GM23338 (cell line): ENCODE measurements at places on chromosomes 3 and 15. TPM values are rescaled to one million over a fixed set of nuclear protein-coding genes. Genes with fewer than 3 reads are reported as not detected.
A peak's percentile ranks its signal among the peaks of the same experiment; 100 is the strongest.

GRCh38 chr15:32743411-32744140, 25.8 kb downstream of the GREM1 start:
- H3K4me1 ChIP-seq, result peaks cover 3% of the 10 kb centered on the region; the same call in 1 of the 2 replicates
- H3K27ac ChIP-seq, result no peak overlapping the region
- H3K36me3 ChIP-seq, result no peaks in the 10 kb centered on the region
- no peak overlapping the region for H3K4me3 ChIP-seq
- DNase-seq, result no peak
- H3K27me3 ChIP-seq, result no peaks in the 10 kb centered on the region

The GOLGA8A gene
- 4.1 and 5.0 TPM in 2 replicates for polyA plus RNA-seq

The DTX3L gene
- polyA plus RNA-seq, result 1.8 and 2.1 TPM in 2 replicates

The BCHE gene
- polyA plus RNA-seq, result 0.92 and 1.1 TPM in 2 replicates

DNA sequence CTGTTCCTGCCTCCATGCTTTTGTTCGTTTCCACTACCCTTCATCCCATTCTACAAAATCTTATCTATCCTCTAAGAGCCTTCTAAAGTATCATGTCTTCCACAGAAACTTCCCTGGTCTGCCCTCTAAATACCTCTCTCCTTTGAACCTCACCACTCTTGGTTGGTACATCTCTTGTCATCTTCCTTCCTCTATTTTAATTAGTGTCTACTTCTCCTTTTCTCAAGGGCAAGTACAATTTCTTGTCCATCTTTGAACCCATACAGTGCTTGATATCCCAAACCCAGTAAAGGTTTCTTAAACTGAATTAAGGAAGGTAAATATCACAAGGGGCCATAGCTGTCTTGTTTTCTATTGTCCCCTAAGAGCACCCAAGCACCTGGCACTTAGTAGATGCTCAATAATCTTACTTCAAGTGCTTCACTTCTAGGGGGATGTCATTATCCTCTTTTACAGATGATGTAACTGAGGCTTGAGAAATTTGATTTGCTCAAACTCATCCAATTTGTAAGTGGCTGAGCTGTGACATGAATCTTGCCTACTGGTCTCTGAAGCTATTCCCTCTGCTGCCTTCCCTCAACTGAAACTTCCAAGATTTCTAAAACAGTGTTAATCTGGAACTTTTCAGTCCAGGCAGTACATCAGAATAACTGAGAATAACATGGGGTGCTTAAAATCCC, 2.6 kb upstream of the DAPK2 start:
- no peaks in the 10 kb centered on the region for H3K36me3 ChIP-seq
- peaks cover 37% of the 10 kb centered on the region for H3K27me3 ChIP-seq
- no peak overlapping the region for H3K4me3 ChIP-seq
- H3K4me1 ChIP-seq, result peaks cover 9% of the 10 kb centered on the region; the same call in 1 of the 2 replicates
- DNase-seq, result no peak

DNA sequence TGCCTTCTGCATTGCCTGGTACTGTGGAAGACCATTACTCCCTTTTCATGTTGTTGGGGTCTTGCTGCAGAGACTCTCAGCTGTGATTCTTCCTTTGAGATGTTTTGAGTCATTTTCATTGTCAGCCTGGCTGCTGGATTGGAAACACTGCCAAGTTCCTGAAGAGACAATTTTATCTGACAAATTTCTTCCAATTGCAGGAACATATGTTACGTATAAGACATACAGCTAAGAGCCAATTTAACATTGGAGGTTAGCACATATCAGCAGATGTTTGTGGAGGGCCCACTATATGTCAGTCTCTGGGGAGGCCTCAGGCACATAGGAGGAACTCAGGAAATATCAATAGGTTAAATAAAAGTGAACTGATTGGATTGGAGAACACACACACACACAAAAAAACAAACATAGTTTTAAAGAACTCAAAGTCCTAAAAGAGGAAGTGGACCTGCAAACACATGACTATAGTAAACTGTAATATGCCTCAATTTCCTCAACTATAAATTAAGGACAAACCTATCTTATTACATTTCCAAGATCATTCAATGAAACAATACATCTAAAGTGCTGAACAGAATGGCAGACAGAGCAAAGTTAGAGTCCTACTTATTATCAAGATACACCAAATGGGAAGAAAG, 172.3 kb downstream of the MYRIP start:
- H3K4me3 ChIP-seq, result no peak overlapping the region
- H3K27me3 ChIP-seq, result no peaks in the 10 kb centered on the region
- no peak overlapping the region for H3K27ac ChIP-seq

The IP6K1 gene
- 8.3 and 10.7 TPM in 2 replicates for polyA plus RNA-seq

The LDHAL6B gene
- polyA plus RNA-seq, result not detected in 2 replicates

- H3K4me3 ChIP-seq, result no peak overlapping the region
- DNase-seq, result peak; percentile 59
- H3K27me3 ChIP-seq, result no peaks in the 10 kb centered on the region
- peaks cover 7% of the 10 kb centered on the region; the same call in 1 of the 2 replicates for H3K4me1 ChIP-seq
Observed at GRCh38 chr3:36904641-36905040, 40.2 kb downstream of the TRANK1 start.

The MED12L gene
- 5.6 and 5.7 TPM in 2 replicates for polyA plus RNA-seq

- no peak for DNase-seq
- H3K36me3 ChIP-seq, result no peaks in the 10 kb centered on the region
- H3K27ac ChIP-seq, result no peak overlapping the region
- peaks cover 5% of the 10 kb centered on the region for H3K4me1 ChIP-seq
- H3K27me3 ChIP-seq, result no peaks in the 10 kb centered on the region
- no peak overlapping the region for H3K4me3 ChIP-seq
Observed at GRCh38 chr3:176275113-176275512, 922.2 kb downstream of the TBL1XR1 start.
